ENCODE measurements at places on chromosomes 5 and 9.

GRCh38 chr9:68668127-68668526, 36.9 kb upstream of the PIP5K1B start:
- DNase-seq = no peak

- DNase-seq = no peak
Measured at GRCh38 chr5:147939431-147940114, 33.2 kb upstream of the C5orf46 start.

- DNase-seq = no peak
Measured at GRCh38 chr9:89597711-89598362, 7.0 kb upstream of the GADD45G start.

DNA sequence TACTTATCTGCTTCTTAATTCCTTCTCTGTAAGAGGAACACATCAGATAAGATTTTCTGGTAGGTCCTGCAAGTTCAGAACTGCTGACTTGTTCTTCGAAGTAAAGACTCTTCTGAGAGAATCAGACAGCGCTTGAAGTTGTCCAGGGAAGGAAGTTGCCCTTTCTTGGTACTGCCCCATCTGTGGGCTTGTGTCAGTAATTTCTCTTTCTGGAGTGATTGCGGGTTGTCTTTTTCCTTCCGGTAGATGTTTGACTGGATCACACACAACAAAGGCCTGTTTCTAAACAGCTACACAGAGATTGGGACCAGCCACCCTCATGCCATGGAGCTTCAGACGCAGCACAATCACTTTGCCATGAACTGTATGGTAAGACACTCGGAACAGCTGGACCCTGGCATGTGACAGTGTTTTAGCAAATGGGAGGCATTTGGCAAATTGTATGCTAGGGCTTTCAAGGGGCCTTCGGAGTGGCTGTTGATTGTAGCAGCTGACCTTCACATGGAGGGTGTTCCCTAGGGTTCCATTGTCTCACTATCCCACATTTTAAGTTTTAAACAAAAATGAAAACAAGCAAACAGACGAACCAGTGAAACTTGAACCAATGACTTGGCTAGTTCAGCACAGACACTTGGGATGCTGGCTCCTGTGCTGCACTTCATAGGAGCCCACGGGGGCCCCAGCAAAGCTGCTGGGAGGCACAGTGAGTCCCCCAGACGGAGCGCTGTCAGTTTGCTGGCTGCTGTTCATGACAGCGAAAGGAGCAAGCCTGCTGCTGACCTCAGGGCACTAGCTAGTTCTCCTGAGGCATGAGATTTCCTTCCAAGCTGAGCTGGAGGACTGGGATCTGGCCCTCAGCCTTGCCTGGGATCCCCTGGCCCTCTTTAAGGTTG, 149.9 kb downstream of the TRIO start:
- DNase-seq = no peak

DNA sequence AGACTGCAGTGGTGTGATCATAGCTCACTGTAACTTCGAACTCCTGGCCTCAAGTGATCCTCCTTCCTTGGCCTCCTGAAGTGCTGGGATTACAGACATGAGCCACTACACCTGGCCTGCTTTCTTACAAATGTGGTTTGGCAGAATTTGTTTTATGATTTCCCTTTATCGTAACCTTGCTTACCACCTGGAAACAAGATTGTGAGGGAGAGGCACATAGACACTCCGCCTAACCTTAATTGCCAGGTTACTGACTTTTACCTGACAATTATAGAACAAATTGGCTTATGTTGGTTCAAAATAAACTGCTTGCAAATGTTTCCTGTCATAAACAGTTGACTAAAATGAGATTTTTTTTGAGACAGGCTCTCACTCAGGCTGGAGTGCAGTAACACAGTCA, 26.8 kb upstream of the HMGCR start:
- DNase-seq = no peak

DNA sequence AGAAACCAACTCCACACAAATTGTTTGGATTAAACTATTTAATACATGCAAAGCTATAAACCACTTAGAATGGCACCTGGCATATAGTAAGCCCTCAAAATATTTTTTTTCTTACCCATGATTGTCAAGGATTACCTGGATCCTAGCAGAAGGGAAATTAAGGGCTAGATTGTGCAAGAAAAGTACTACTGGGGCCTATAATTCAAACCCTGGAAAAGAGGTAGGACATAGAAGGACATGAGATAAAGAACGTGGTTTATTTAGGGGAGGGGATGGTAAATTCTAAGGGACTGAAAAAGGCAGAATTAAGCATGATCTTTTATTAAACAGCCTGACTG, 14.9 kb upstream of the ARL15 start:
- DNase-seq = no peak

DNA sequence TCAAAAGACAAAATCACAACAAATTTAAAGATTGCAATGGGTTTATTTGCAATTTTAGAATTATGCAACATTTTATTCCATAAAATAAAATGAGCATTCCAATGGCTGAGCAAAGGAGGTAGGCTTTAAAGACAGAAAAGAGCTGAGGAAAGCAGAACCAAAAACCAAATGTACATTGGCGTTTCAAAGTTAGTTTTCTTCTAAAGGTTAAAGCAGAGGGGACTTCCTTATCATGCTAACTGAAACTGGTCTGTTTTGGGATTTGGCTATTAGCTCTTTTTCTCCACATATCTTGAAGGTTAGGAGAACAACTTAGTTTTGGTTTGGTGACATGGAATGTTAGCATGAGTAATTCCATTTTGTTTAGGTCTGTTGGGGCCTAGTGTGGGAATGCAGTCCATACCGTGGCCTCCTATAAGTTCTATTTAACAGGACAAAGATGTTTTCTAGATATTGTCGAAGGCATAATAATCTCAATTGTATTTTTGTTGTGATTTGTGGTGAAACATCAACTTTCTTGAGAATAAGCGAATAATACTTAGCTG, 20.3 kb downstream of the DCP2 start:
- no peak for DNase-seq

DNA sequence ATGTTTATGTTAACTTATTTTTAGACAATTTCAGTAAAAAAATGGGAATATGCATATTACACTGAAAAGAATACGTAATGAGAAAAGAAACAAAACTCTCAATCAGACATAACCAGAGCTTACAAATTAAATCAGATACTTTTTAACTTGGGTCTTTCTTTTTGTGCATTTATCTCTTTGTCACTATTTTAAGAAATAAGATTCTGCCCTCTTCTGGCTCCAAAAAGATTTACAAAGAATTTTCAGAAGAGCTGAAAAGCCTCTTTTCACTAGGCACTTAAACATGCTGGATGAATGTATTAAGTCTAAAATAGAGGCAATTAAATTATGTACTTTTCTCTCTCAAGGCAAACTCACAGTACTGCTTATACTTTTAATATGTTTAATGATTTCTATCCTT, 55.5 kb downstream of the CEP120 start:
- no peak for DNase-seq

GRCh38 chr5:510521-510920, 13.7 kb downstream of the SLC9A3 start:
- DNase-seq = no peak

DNA sequence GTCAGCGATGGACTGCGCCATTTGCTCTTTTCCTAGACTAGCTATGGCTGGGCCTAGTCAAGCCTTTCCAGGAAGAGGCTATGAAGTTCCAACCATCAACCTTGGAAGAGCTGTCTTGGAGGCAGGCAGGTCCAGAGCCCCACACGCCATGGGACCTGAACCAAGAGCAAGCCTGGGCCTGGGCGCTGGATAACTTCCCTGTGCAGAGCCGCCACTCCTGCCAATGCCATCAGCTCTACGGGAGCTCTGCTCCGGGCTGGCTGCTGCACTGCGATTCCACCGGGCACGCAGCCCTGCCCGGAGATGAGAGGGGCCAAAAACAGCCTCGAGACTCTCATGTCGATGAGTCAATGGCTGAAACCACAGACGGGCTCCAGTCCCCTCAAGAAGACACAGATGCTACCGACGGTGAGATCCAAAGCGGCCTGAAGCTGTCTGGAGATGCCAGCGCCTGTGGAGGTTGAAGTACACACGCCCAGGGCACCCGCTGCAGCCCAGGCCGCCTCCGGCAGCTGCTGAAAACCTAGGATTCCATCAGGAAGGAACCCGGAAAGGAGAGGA, 103.7 kb upstream of the SELENOP start:
- DNase-seq = no peak

DNA sequence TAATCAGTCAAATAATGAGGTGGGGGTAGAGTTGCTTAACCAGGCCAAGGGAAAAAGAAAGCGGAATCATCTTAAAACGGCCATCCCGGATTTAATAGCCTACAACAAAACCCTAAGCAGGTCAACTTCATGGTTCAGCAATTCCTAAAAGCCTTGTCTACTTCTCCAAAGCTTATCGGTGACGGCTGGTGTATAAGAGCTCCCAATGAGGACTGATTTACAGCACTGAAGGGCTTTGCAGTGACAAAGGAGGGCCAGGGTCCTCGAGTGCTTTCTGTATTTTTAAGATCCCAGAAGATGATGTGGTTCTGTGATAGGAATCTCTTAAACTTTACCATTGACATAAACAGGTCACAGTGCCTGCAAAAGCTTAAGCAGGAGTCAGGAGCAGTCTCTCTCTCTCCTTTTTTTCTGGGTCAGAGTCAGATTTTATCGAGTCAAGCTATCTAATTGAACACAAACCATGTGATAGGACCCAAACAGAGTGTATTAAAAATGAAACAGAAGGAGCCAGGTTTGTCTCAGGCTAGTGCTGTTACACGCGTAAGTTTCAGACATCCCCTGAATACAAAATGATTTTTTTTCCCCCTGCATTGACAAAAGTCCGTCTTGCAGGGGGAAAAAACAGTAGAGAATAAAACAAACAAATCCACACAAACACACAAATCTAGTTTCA, 663.6 kb upstream of the ZNF608 start:
- no peak for DNase-seq

DNA sequence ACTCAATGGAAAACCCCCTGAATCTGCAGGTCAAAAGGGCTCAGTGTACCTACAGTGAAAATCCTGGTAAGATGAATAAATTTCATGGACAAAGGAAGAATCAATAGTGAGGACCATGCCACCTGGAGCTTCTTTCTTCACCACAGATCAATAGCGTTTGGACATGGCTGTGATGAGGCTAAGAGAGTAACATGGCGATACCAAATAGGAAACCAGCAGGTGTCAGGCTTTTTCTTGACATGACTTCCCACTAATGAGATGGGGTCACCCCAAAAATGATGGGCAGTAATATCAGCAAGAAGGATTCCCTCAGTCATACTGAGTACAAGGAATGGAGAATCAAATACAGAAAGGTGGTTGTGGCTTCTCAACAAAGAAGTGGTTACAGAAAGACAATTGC, 208.5 kb upstream of the PLPPR1 start:
- no peak for DNase-seq

DNA sequence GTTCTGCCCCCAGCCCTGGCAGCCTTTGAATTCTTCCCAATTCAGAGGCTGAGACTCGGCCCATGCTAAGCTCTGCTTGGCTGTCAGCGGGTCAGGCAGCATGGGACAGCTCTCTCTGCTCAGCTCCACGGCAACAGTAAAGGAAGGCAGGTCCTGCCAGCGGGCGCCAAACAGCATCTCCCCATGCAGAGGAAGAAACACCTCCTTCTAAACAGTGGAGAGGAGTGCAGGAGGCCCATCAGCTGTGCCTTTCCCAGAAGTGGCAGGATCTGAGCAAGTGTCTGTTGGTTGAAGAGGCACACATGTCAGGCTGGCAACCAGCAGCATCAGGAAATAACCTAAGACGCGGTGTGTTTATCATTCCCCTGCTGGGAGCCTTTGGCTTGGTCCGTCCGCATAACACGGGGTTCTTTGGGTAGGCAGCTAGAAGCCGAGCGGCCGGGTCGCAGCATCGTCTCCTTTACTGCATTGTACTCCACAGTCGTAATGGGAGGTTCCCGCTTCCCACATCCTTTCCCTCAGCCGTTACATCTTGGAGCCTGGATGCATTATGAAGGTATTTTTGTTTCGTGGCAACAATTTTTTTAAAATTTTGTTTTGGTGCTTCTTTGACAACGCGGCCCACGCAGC, 42.7 kb upstream of the NCS1 start:
- no peak for DNase-seq

- DNase-seq = no peak
Measured at GRCh38 chr9:134342746-134343115, 16.5 kb downstream of the RXRA start.

GRCh38 chr9:135804581-135805421, 102.5 kb downstream of the CAMSAP1 start:
- DNase-seq = no peak

GRCh38 chr9:122371846-122372245, 1.0 kb downstream of the PTGS1 start:
- no peak for DNase-seq

DNA sequence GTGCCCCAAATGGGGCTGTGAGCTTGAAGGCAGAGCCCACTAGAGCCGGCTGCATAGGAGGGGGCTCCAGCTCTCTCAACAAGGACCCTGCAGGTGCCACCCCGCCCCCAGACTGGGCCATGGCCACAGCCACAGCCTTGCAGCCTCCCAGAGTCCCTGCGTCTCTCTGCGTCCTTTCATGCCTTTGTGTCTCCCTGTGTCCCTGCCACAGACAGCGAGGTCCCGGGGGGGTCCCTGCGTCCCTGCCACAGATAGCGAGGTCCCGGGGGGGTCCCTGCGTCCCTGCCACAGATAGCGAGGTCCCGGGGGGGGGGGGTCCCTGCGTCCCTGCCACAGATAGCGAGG, 6.3 kb downstream of the NOXA1 start:
- DNase-seq = no peak

GRCh38 chr5:142109331-142110045, 909 bp downstream of the NDFIP1 start:
- no peak for DNase-seq

DNA sequence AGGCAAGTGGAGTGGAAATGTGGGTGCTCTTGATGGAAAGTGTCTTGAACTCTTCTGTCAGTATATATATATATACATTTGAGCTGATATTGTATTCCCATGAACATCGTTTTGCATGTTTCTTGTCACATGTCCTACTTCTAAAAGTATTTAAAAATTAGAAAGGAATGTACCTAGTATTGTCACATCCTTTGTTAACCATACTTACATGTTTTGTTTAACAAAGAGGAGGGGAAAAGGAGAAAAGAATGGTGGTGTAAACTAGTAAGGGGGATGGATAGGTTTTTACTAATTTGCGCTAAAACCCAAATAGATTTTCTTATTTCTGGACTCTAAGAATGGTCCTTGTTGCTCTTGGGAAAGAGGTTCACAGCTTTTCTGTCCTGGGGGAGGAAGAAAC, 181.7 kb downstream of the GOLPH3 start:
- no peak for DNase-seq

GRCh38 chr9:135268981-135269380, 181.5 kb downstream of the OLFM1 start:
- no peak for DNase-seq

GRCh38 chr5:1324719-1325190, 20.1 kb downstream of the CLPTM1L start:
- no peak for DNase-seq

DNA sequence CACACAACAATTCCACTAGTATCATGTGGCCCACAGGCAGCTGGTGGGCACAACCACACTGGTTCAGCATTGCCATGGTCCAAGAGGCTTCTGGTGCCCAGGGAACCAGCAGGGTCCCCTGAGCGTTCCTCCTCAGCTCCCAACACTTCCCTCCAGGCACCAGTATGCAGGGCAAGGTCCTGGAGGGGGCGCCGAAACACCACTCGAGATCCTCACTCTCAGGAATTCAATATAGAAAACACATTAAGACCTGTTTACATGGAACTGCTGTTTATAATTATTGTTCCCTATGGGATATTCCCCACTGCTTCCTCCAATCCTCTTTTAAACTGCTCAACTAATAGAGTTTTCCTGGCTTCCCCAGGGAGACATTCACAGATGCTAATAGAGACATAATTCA, 91.9 kb upstream of the GABRP start:
- DNase-seq = no peak

GRCh38 chr9:93278144-93278543, 94.2 kb downstream of the WNK2 start:
- DNase-seq = no peak

GRCh38 chr9:136493567-136493971, 10.7 kb upstream of the SEC16A start:
- no peak for DNase-seq
